SHP77 (cell line): ENCODE measurements at places on chromosomes 5 and 9.

DNA sequence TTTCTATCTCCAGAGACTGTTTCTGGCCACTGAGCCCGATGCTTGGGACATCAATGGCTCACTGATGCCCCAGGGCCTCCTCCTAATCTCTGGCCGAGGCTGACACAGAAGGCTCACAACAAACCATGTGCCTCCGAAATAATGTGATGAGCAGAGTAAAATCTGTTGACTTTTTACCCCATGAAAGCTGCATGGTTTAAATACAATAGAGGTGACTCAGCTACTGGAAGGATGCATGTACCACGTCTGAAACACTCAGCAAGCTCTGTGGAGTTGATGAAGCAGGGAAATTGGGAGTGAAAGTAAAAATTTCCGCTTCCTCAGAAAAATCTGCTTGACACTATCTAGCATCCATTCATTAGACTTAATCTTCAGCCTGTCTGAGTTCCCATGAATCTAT lies 111.1 kb upstream of the EQTN start:
- DNase-seq: no peak

DNA sequence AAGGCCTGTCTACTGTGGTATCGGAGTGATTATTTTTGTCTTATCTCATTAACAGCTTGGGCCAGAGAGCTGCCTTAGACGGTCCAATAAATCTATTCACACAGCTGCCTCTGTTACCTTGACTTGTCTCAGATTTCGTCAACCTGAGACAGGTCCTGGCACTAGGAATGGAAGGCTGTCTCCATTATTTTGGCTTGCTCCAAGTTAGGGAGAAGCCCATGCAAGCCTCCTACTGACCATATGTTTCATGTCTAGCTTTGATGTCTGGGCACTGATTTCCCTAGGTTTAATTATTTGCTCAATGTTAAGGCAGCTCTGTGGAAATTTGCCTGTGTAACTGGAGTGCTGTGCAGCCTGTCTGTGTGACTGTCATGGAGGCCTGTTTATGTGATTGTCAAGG lies 12.4 kb upstream of the RALGPS1 start:
- DNase-seq: no peak

DNA sequence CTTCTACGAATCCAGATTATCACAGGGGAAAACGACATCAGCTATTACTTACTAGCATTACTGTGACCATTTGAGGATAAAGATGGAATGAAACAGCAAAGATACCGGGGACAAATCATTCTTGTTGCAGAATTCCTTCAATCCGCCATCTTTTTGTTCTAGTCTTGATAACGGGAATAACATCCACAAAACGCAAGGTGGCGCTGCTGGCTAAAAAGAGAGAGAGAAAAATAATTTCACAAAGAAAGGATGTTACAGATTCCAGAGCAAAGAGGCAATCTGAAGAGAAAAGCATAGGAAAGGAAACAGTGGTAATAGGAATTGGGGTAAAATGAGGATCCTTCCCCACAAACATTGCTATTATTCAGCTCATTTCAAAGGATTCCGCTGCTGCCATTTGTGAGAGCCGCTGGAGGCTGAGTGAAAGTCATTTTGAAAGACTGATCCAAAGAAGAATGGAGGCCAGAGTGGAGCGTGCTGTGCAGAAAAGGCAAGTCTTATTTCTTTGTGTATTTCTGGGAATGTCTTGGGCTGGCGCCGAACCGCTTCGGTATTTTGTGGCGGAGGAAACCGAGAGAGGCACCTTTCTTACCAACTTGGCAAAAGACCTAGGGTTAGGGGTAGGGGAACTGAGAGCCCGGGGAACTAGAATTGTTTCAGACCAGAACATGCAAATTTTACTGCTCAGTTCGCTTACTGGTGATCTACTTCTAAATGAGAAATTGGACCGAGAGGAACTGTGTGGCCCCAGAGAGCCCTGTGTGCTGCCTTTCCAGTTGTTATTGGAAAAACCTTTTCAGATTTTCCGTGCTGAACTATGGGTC lies at the start of gene PCDHB7:
Gene PCDHB7, plus strand, starts transcription at position 264 of the 824 bp plus-strand sequence. Its CDS starts 192 bp downstream, at position 456.
- peak; percentile 68 for DNase-seq

DNA sequence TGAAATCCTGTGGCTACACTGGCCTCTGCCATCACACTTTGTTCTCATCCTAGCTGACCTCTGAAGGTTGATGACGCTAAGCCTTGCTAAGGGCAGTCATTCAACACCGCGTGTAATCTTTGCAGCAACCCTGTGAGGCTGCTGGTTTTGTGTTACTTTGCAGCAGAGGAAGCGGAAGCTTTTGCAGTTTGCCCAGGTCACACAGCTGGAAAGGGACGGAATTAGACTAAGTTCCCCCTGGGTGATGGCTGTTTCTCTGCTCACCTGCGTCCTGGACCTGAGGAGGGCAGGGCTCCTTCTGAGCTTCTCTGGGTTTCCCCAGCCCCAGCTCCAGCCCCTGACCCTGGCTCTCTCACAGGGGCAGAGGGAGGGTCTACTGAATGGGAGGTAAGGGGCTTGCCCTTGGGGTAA lies 7.3 kb upstream of the SLC25A51 start:
- DNase-seq: no peak

- DNase-seq: no peak
These were observed 90.8 kb downstream of the ARHGAP26 start for GRCh38 chr5:142861011-142861410.

DNA sequence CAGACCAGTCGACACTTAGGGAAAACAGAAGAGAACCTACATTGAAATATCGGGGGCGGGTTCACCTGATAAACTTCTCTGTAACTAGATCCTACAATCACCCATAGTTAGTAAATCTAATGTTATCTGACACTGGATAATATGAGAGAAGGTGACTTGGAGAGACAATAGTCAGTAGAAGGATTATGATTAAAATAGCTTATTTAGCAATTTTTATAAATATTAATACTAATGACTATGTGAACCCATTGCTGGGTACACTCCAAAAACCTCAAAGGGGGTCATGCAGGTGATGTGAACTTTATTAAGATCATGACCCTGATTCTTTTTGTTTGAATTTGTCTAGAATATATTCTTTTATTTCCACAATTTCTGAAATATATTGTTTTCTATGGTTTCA lies 164.1 kb upstream of the CCNH start:
- no peak for DNase-seq

DNA sequence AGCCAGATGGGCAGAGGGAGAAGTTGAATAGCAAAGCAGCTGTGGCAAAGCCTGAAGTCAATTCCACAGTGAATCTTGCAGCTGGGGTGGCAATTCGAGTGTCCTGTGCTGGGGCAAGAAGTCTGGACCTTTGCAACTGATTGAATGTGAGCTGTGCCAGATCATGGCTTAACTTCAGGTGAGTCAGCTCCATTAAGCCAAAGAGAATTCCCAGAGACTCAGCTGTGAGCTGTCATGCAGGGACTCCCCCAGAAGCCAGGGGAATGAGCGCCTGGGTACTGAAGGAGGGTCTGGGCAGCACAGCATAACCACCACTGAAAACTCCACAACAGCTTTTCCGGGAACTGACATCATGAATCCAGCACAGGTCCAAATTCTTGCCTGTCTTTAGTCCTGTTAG lies 153.5 kb upstream of the TRPC7 start:
- DNase-seq: no peak

GRCh38 chr9:108473209-108474112 lies 382.3 kb downstream of the ACTL7B start:
- DNase-seq: no peak

- DNase-seq: no peak
These were observed 62.0 kb upstream of the ZNF354B start for GRCh38 chr5:178797546-178798440.

GRCh38 chr9:20447291-20447690 lies 175.0 kb downstream of the MLLT3 start:
- peak; percentile 4 for DNase-seq

GRCh38 chr9:20980832-20981455 lies 50.5 kb downstream of the HACD4 start:
- no peak for DNase-seq

GRCh38 chr5:32996336-32996735 lies 285.2 kb downstream of the NPR3 start:
- no peak for DNase-seq

GRCh38 chr9:134443174-134444037 lies 117.2 kb downstream of the RXRA start:
- DNase-seq: peak; percentile 67
